ENCODE measurements at places on chromosomes 5 and 9.

- no peak for ATAC-seq
Measured at GRCh38 chr5:111739416-111739815, 17.6 kb downstream of the NREP start.

DNA sequence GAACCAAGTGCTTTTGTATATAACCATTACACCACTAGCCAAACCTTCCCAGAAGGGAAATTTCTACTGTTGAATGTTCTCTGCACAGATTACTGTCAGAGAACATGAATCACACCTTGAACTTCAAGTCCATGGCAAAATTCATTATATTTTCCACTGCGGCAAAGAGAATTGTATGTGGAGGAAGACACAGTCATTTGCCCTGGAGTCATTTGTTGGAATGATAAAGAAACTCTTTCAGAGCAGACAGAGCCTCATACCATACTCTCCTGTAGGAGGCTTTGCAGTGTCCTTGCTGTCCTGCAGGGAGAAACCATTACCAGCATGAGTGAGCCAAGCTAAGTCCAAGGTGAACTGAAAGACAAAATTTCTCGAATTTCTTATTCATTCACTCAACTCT is 369.0 kb downstream of the ARHGEF28 start:
- no peak for ATAC-seq

GRCh38 chr5:169168280-169168679 is 132.7 kb downstream of the SLIT3 start:
- no peak for ATAC-seq

- ATAC-seq = no peak
Measured at GRCh38 chr9:116064970-116065369, 88.6 kb upstream of the PAPPA start.

GRCh38 chr9:124352616-124353015 is 62.6 kb downstream of the PSMB7 start:
- no peak for ATAC-seq

GRCh38 chr5:11814373-11814772 is 89.9 kb downstream of the CTNND2 start:
- no peak for ATAC-seq

GRCh38 chr9:128003966-128004604 is 23.3 kb upstream of the EEIG1 start:
- ATAC-seq = no peak

DNA sequence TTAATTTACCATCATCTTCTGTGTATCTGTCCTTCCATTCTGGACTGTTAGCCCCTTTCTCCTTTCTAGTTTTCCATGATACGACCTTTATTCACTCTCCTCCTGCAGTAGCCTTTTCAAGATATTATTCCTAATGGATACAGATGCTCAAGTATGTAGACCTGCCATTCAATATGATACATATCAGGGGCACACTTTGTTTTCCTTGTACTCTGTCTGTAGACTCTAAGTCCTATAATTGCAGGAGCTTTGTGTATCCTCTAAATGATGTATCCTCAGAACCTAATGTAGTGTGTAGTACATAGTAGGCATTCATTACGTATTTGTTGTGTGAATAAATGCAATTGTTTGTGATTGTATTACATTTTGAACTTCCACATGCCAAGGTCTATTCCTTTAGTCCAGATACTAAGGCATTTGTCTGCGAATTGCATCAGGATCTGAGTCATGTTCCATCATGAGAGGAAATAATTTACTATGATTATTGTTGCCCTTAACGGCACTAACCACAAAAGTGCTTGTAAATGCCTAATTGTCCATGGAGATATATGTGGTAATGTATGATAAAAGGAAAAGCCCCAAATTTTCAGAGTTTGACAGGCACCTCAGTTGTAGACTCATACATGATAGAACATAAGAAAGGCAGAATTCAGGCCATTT is 57.1 kb upstream of the IZUMO3 start:
- ATAC-seq = no peak

GRCh38 chr5:79602889-79603288 is 9.4 kb upstream of the TENT2 start:
- no peak for ATAC-seq

DNA sequence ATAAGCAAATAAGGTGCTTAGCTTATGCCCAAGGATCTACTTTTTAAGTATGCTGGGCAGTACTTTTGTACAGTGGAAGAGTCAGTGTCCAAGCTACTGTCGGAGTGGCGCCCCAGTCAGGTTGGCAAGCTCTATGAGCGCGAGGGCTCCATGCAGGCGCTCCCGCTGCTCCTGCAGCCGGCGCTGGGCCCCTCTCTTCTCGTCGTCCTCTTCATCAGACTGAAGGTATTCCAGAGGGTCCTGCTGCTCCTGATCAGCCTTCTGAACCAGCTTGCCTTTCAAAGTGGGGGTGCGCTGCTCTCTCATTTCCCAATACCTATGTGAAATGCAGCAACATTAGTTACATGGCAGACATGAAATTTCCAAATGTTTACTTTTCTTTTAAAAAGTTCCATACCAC is 4.6 kb upstream of the SLC35D2 start:
- no peak for ATAC-seq

DNA sequence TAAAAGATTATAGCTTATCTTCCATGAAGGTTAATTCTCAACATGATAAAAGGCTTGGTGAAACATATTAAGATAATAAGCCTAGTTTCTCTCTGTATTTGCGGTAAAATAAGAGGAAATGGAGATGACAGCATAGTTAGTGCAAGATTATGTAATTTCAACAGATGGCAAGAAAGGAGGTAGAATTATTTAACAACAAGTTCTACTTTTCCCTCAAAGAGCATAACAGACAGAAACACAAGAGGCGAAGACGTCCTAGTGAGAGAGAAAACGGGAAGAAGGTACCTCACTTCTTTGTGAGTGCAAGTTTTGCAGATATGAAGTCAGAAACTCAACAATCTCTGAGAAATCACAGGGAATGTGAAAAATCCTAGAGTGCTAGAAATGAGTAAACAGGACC is 144.8 kb upstream of the ADCY2 start:
- ATAC-seq = no peak

GRCh38 chr9:79054500-79054899 is 517.3 kb upstream of the TLE4 start:
- no peak for ATAC-seq

All from stimulated activated memory B cell treated with anti-CD40 and anti-IgM and Interleukin-4, amounts not matched to agents 10 μg/mL and 1 μg/mL and 100 μg/mL, for 72 hours (primary cell).